CD4-positive, alpha-beta T cell treated with Interleukin-21 for 1 hour (primary cell): ENCODE measurements at places on chromosomes 6 and 20.
A peak's percentile ranks its signal among the peaks of the same experiment; 100 is the strongest.

DNA sequence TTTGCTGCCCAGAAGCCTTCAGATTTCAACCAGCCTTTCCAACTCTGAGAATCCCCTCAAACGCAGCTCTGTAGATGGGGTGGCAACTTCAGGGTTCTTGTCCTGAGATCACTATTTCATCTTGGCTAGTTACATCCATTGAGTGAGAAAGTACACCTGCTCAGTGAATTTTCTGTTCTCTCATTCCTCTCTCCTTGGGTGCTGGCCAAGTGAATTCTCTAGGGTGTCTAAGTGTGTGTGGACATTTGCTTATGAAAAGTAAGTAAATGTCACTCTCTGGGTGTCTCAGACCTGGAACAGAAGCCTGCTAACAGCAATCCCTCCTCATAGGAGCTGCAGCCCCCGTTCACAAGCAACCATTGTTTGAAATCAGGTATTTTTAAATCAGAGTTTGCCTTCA, 3.8 kb downstream of the RIN2 start:
- DNase-seq, result no peak

- DNase-seq, result peak; percentile 73
Measured at GRCh38 chr6:127900935-127901334, at the start of gene THEMIS. Gene THEMIS, minus strand, starts transcription at chr6:127901058. Its CDS starts 126 bp downstream, at chr6:127900932.

- DNase-seq, result no peak
Measured at GRCh38 chr20:51987812-51988211, 185.5 kb upstream of the SALL4 start.

DNA sequence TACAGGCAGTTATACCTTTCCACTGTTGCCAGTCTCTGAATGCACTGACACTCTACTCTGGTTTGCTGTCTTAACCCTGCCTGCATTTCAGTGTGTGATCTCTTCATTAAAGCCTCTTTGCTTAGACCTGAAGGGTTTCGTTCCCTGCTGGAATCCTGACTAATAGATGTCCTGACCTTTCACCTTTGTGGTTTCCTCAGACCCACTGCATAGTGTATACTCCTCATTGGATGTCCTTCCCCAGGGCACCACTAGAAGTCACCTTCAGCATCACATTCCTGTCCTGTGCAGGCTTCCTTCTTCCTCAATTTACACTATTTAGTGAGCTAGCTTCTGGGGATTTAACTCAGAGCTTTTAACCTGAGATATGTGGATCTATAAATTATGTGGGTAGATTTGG, 120.6 kb downstream of the RCAN2 start:
- DNase-seq, result no peak

- DNase-seq, result no peak
Measured at GRCh38 chr6:169529931-169530751, 171.7 kb downstream of the WDR27 start.

GRCh38 chr20:35257175-35257909, 20.6 kb downstream of the MMP24OS start:
- no peak for DNase-seq

GRCh38 chr6:5181510-5182317, 79.0 kb downstream of the LYRM4 start:
- DNase-seq, result no peak

GRCh38 chr6:144879436-144879835, 594.3 kb downstream of the UTRN start:
- DNase-seq, result no peak

GRCh38 chr6:4491501-4492260, 284.5 kb upstream of the CDYL start:
- no peak for DNase-seq
